ENCODE measurements at places on chromosomes 3 and 15.

DNA sequence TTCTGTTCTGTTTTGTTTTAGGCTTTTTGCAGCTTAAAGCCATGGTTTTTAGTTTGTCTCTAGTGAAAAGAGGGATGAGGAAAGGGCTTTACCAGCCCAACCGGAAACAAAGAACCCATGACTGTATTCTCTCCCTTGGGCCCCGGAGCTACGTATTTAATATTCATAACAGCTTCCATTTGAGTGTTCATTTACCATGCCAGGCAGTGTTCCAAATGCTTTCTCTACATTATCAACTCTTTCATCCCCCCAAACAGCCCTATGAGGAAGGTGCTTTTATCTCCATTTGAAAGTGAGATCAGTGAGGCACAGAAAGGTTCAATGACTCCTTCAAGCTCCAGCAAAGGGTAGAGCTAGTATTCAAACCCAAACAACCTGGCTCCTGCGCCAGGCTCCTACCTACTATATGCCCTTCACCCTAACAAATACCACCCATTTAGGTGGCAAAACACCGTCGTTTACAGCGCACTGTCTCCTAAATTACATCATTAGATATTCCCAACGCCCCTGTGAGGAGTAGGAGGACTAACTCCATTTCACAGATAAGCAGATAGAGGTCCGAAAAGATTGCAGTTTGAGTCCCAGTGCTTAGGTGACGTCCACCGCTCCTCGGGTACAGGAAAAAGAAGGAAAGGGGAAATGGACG lies 27.9 kb downstream of the GTPBP8 start:
- no peak for DNase-seq

DNA sequence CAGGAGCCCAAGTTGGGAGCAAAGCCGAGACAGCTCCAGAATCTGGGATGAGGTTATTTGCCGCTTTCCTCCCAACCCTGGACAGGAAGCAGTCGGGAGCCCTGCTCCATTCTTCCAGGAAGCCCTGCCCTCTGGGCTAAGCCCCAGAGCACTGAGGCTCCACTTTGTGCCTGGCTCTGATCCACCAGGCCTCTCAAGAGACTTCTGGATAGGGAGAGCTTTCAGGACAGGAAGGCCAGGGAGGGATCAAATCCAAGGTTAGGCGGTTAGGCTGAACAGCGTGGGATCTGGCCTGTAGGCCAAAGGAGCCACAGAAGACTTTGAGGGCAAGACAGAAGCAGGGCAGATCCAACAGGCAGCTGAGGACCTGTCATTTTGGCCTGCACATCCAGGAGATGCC lies 835 bp downstream of the STOML1 start:
- no peak for DNase-seq

- DNase-seq, result no peak
Measured at GRCh38 chr3:157500232-157500631, 3.0 kb downstream of the VEPH1 start.

DNA sequence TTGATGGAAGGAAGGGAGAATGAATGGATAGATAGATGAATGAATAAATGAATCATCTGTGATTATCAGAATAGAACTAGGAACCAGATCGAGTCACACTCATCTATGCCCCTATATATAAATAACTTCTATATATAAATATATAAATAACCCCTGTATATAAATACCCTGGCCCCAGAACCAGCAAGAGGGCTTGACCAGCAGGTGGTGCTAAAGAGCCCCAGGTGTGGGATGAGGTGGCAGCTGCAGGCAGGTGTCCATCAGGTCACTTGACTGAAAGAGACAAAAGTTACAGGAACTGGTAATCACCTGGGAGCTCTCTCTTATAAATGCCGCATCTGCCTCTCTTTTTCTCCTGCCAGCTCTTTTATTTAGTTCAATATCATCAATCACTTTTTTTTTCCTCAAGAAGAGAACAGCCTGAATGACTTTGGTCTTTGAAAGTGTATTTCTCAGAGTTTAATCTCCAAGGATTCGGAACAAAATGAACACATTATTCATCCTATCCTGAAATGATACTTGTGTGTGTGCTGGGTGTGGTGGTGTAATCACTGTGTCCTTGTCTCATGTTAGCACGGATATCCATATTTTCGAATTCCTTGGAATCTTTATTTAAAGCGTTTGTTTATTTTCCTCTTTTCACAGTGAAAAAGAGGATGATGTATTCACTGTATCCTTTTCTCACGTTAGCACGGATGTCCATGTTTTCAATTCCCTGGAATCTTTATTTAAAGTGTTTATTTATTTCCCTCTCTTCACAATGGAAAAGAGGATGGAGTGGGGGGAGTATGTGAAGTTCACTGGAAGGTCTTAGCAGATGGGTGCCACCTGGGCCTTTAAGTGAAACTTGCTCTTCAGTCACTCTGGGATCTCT lies 35.4 kb upstream of the ATG7 start:
- peak; percentile 64 for DNase-seq

DNA sequence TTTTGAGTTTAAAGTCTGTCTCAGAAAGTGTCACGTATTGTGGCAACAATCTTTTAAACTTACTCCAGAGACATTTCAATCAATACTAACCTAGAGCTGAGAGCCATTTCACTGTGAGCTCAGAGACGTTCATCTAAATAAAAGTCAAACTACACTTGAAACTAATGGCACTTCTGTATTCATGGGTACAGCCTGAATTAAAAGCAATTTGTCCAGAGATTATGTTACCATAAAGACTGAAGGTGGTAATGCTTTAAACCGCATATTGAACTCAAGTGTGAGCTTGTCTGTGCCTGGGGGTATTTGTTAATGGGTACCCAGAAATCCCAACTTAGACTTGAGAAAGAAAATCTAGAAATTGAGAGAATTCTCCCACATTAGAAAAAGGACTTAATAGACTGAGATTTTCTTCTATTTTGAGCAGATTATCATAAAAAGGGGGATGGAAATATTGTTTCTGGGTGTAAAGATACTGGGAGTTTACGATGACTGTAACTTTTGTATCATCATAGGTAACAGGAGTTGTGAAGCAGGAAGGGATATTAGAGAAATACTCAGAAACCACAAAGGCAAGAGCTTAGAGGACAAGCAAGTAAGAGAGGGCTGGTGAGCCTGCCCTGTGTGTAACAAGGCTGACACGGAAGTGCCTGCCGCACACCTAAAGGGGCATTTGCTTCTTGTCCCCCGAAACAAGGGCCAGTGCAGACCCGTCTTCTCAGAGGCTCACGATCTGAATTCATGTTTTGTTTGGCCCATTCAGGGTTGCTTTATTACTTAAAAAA lies 36.9 kb downstream of the LRIG1 start:
- DNase-seq, result no peak

GRCh38 chr3:20022954-20023622 lies 11.0 kb upstream of the PP2D1 start:
- no peak for DNase-seq

GRCh38 chr3:156449710-156450574 lies 105.0 kb downstream of the SSR3 start:
- no peak for DNase-seq

DNA sequence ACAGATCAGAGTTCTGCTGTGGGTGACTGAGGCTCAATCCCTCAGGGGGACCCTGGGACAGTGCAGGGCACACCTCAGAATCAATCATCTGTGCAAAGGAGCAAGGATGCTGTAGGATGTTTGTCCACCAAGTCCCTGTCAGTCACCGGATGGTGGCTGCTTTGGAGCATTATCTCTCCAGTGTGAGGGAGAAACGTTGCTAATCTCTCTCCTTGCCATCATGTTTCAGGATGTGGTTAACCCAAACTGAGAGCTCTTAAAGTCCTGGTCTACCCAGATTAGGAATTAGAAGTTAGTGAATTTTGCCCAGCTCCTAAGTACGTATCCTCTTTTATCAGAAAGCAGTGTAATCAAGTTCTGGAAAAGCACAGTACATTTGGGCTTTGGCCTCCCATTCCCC lies 26.2 kb upstream of the LRRC3B start:
- no peak for DNase-seq

- DNase-seq, result no peak
Measured at GRCh38 chr3:152622811-152623167, 212.1 kb upstream of the P2RY1 start.

DNA sequence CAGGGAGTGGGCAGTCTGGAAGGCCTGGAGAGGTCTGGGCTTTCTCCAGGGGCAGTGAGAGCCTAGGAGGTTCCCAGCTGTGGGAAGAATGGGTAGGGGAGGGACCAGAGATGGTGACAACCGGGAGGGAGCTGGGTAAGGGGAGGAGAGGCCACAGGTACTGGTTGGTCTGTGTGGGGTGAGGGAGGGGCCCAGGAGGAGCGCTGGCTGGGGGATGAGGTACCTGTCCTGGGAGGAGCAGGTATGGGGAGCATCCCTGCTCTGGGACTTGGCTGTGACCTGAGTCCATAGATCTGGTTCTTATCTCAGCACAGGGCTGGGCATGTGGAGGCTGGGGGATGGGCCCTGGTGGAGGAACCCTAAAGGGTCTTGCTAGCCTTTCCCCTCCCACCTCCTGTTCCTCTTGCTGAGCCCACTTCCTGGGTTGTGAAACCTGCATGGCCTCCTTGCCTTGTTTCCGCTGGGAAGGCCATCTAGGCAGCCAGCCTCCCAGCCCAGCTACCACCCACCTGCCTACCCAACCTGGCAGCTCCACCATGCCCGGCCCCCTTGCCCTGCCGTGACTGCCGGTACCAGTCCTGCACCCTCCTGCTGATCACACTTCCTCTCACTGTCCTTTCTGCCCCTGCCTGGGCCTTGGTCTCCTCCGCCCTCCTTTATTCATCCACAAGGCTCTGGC lies 11.0 kb downstream of the PRKCD start:
- DNase-seq, result no peak

Data from stimulated activated CD4-positive, alpha-beta T cell treated with anti-CD3 and anti-CD28 coated beads, Interleukin-1b, Interleukin-23, amount 100 ng/mL, for 1 hour (primary cell).